RCC 7860 (cell line): ENCODE measurements at places on chromosomes 11 and 22.
A peak's percentile ranks its signal among the peaks of the same experiment; 100 is the strongest.

GRCh38 chr11:63764340-63764678 lies 4.3 kb downstream of the ZFTA start:
- DNase-seq = no peak

GRCh38 chr22:29780748-29781676 lies 13.8 kb downstream of the UQCR10 start:
- peak; percentile 84 for DNase-seq

DNA sequence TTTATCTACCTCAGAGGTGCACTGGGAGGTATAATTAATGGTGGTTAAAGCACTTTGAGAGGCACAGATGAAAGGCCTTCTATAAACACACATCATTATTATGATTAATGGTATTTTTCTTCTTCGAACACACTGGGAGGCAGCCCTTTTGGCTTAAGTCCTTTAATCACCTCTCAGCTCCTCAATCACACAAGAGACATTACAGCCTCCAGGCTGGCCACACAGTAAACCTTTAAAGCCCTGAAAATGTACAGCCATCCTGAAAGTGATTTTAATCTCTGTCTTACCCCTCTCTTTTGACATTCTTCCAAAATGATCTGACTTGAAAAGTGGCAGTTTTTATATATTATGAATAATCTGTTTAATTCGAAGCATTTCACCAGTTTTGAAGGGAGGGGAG lies 54.3 kb upstream of the VSTM5 start:
- DNase-seq = no peak

- DNase-seq = no peak
Observed at GRCh38 chr22:31135706-31136105, 4.6 kb downstream of the PLA2G3 start.

GRCh38 chr11:62546244-62546928 lies at the start of gene AHNAK:
Gene AHNAK, minus strand, starts transcription at chr11:62546806. Its CDS starts 10,708 bp downstream, at chr11:62536098.
- DNase-seq = peak; percentile 46

DNA sequence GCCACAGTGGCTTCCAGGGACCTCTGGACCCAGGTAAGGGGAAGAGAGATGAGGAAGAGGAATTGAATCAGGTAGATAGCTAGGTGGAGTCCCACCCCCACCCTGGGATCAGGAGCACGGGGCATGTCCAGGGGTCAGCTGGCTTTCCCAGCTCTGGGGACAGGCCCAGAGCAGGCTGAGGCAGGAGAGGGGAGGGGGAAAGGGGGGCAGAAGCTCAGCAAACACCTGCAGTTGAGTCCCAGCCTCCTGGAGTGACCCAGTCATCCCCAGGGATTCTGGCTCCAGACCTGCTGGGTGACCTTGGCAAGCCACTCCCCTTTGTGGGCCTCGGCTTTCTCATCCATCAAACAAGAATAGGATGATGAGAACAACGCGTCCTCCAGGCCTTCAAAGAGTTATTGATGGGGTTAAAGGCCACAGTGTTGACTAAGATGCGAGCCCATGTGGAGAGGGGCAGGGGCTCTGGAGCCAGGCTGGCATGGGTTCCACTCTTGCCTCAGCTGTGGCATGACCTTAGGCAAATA lies 16.0 kb downstream of the STARD10 start:
- no peak for DNase-seq

GRCh38 chr11:62644220-62644619 lies 2.2 kb downstream of the GANAB start:
- DNase-seq = no peak

GRCh38 chr11:105673089-105673488 lies 63.2 kb downstream of the GRIA4 start:
- no peak for DNase-seq

DNA sequence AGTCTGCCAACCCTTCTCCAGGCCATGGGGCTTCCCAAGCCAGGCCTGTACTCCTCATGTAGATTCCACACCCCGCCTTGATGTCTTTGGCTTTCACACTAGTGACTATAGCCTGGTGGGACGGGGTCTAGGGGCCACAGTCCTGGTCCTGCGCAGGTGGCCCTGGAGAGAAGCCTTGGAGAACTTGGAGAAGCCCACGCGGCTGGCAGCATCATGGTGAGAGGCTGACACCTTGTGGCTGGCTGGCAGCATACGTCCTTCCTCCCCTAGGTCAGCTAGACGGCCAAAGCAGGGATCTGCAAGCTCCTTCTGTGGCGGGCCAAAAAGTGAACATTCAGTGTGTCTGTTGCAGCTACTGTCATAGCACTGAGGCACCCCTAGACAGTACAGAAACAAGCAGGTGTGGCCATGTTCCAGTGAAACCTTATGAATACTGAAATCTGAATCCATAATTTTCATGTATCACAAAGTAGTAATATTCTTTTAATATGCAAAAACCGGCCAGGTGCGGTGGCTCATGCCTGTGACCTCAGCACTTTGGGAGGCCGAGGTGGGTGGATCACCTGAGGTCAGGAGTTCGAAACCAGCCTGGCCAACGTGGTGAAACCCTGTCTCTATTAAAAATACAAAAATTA lies 42.0 kb downstream of the FAM83F start:
- DNase-seq = peak; percentile 56

GRCh38 chr11:111834432-111835163 lies 36.8 kb downstream of the ALG9 start:
- no peak for DNase-seq

DNA sequence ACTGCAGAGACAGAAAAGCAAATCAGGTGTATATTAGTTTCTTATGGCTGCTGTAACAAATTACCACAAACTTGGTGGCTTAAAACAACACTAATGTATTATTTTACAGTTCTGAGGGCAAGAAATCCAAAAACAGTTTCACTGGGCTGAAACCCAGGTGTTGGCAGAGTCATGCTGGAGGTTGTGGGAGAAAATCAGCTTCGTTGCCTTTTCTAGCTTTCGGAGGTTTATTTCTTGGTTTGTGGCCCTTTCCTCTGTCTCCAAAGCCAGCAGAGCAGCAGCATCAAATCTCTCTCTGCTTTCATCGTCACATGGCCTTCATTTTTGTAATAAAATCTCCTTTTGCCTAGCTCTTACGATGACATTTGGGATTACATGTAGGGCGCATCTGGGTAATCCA lies 33.0 kb upstream of the OR6M1 start:
- DNase-seq = no peak

DNA sequence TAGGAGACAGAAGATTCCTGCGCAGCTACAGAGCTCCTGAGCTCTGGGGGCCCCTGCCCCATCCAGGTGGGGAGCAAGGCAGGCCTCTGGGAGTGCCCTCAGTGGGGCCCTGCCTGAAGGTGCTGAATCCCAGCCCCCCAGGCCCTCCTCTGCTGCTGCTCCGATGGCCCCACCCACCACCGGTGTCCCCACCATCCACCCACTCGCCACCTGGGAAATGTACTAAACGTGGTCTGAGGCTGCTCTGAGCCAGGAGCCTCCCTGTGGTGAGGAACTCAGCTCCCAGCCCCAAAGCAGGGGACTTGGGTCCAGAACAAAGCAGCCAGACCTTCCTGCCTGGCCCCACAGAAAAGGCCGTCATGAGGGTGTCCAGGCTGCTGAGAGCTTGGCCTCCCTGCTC lies 289.4 kb downstream of the CTTN start:
- DNase-seq = no peak

DNA sequence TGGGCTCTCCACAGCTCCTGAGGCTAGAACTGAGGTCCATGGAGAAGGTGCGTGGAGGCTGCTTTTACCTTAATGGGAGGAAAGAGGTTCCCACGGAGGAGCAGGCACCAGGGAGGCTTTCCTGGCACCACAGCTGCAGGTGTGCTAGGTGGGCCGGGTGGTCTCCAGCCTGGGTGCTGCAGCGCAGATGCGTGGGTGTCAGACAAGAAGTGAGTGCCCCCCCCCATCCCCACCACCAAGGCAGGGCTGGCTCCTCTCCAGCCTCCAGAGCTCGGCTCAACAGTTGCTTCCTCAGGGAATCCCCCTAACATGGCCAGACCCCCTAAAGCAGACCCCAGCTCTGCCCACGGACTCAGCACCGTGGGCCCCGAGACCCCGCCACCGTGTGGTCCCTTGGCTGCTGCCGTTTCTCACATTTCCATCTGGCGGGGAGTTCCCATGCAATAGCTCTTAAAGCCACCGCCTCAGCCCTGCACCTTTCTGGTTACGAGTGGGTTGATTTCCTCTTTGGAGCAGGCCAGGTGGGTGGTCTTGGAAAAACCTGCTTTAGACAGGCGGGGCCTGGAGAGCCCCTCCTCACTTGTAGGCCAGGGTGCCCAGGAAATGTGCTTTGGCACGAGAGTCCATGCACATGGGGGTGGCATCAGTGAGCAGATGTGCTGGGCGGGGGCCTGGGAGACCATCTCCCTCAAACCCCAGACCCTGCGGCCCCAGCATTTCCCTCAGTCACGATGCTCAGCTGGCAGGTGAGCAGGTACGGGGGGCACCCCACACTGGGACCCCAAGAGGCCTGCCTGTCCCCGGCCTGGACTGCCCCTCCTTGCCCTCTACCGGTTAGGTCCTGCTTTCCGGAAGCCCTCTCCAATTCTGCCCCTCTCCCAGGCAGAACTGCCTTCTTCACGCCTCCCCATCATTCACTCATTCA lies 93.7 kb downstream of the ARHGAP8 start:
- no peak for DNase-seq

- DNase-seq = no peak
Observed at GRCh38 chr11:121451178-121451985, 732 bp upstream of the SORL1 start.

DNA sequence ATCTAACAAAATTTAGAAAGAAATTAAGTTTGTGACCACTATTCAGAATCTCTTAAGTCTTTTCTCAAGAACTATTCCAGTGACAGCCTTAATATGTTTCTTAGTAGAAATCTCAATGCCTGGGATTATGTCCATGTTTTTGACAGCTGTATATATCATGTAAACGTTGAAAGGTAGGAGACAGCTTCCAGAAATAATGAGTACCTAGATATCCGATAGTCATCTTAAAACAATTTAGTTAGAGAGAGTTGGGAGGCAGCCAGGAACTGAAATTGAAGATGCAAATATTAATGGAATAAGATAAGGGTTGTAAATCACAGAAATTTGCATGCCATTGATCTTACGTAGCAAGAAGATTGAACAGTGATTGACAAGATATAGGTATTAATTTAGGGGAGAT lies 955.2 kb downstream of the JRKL start:
- DNase-seq = no peak

- DNase-seq = no peak
Observed at GRCh38 chr22:22818861-22819855, 68.5 kb upstream of the IGLL5 start.

GRCh38 chr22:48709453-48709852 lies 1118.2 kb downstream of the BRD1 start:
- no peak for DNase-seq

- no peak for DNase-seq
Observed at GRCh38 chr11:32105871-32106560, 15.1 kb downstream of the RCN1 start.

DNA sequence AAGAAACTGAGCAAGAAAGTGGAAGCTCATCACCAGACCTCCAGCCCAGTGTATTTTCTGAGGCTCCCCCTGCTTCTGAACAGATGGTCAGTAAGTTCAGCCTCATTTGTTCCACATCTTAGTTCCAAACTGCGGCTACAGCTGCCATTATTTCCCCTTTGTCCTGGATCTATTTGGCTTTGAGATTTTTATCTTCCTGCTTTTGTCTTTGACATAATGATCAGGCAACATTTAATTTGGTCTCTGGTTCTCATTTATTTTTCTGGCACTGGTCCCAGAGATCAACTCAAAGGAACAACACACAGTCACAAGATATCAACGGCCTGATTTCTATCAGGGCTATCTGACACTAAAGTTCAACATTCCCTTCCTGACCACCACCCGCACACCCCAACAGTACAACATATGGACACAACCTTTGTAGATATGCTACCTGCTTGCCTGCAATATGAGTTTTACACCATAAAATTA lies 137.5 kb downstream of the FAM76B start:
- no peak for DNase-seq

GRCh38 chr11:87712802-87713202 lies 462.4 kb downstream of the RAB38 start:
- DNase-seq = no peak

DNA sequence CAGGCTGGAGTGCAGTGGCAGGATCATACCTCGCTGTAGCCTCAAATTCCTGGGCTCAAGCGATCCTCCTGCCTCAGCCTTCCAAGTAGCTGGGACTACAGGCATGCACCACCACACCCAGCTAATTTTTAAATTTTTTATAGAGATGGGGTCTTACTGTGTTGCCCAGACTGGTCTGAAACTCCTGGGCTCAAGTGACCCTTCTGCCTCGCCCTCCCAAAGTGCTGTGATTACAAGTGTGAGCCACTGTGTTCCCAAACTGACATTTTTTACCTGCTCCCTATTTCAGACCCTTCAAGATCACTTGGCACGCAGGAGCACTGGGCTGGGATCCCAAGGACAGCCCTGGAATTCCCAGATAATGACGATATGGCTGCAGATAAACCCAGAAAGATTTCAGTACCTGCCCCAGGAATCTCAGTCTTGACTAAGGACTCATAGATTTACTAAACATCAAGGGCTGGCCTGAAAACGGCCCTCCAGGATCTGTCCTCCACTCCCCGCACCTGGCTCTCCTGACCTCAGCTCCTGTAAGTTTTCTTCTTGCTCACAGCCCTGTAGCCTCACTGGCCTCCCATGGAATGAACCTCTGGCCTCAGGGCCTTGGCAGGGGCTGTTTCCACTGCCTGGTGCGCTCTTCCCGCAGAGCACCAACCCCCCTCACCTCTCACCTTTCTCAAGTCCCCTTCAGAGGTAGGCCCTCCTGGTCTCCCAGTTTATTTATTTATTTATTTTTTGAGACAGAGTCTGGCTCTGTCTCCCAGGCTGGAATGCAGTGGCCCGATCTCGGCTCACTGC lies 3.6 kb upstream of the CSNK1E start:
- DNase-seq = no peak

- DNase-seq = no peak
Observed at GRCh38 chr22:35552196-35552842, 11.7 kb downstream of the RASD2 start.

DNA sequence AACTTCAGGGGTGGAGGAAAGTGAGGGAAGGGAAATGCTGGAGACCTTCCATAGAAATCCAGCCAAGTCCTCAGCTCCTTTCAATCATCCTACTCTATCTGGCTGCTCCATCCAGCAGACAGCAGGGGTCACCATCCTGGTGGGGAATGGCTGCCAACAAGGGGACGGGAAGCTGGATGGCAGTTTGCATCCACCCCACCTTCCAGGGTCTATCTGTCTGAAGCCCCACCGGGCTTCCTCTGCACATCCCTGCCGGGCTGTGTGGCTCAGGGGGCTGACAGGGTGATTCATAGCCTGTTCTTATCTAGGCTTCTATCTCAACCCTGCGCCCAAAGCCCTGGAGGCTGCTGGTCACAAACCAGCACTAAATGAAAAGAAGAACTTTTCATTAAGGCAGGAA lies 1.1 kb downstream of the SYTL2 start:
- DNase-seq = no peak
